Activated T-helper 1 cell treated with anti-CD3 and anti-CD28 coated beads, Interleukin-2, amount 50 U/mL, for 16 hours (primary cell): ENCODE measurements at places on chromosomes 12 and 14.

DNA sequence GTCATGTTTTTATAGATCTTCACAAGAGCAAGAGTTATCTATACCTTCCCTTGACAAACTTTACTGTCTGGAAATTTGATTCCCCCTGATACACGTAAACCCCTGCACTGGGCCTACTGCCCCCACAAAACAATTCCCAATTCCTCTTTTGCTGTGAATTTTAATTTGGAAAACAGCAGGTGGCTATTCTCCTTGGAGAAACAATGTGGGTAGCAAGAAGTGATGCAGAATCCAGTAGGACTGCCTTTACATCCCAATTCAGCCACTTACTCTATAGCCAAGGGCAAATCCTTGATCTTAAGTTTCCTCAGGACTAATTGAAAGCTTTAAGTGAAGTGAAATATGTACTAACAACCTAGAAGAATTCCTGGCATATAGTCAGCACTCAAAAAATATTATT, 129.3 kb downstream of the ACSS3 start:
- no peak for DNase-seq

DNA sequence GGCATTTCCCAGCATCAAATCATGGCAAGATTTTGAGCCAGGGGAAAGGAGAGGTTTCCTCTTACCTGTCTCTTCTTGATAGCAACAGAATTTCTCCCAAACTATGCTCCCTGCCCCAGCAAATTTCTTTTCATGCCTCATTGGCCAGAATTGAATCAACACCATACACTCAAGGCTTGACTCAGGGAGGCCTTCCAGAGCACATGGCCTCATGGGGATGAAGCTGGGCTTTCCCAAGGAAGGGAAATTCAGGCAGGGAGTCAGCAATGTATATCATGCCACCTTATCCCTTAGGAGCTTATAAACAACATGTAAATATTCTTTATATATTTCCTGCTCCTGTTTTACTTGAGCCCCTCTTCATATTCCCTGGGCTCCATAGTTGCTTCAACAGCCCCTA, 62.1 kb downstream of the ARF6 start:
- DNase-seq: no peak

DNA sequence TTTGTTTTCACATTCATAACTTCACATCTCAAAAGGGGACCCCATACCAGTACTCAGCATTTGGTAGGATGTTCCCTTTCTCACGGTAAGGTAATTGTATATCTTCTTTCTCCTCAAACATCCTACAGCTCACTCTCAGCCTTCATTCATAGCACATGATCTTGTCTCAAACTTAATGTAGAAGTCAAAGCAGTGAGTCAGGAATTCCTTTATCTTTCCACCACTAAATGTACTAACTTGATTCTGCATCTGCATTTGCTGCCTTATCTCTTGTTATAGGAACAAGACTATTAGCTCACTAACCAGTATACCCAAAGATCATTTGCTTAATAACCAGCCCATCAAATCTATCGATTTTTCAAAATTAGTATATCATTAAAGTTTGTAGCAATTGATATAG, 22.9 kb downstream of the CPSF2 start:
- DNase-seq: no peak

DNA sequence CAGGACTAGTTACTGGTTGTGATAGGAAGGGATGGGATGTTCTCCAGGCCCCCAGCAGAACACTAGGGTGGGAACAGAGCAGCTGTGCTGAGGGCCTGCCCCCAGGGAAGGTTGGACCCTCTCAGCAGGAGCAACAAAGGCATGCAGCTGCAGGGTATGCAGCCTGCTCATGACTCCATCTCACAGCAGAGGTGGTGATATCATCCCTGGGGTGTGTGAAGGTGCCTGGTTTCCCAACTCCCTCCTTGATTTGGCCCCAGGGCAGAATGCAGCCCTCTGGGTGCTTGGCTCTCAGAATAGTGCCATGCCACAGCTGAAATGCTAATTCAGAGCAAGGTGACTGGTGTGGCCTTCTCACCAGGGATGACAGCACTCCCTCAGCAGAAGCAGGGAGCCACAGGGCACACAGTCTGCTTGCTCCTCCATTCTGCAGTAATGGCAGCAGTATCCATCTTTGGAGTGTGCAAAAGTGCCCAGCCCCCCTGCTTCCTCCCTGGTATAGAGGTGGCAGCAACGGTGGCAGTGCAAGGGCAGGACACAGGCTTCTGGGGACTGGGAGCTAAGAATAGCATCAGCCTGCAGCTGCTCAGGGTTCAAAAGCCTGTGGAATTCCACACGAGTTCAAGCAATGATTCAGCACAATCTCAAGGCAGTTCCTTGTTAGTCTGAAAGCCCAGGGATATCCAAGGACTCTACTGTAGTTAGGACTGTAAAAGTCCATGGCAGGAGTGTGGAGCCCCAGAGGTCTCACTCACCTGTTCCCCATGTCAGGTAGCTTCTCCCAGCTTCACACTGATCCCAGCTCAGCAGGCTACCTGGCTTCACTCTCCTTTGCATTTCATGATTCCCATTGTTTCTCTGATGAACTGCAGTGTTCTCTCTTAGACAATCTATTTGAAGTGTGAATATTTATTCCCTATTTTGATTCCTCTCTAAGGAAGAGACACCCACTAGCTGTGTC, 298.1 kb upstream of the FOXG1 start:
- DNase-seq: no peak

GRCh38 chr12:4074129-4074528, 199.4 kb upstream of the CCND2 start:
- DNase-seq: no peak

DNA sequence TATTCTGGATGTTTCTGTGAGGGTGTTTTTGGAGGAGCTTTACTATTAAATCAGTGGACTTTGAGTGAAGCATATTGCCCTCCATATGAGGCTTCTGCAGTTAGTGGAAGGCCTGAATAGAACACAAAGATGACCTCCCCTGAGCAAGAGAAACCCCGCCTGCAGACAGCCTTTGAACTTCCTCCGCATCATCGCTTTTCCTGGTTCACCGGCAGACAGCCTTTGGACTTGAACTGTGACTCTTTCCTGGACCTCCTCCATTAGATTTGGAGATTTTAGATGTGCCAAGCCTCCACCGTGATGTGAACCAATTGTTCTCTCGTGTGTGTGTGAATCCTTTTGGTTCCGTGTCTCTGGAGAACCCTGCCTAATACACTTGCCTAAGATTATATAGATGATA, 208.4 kb downstream of the EFCAB11 start:
- no peak for DNase-seq

- no peak for DNase-seq
Measured at GRCh38 chr12:121537814-121538698, 42.8 kb downstream of the KDM2B start.

DNA sequence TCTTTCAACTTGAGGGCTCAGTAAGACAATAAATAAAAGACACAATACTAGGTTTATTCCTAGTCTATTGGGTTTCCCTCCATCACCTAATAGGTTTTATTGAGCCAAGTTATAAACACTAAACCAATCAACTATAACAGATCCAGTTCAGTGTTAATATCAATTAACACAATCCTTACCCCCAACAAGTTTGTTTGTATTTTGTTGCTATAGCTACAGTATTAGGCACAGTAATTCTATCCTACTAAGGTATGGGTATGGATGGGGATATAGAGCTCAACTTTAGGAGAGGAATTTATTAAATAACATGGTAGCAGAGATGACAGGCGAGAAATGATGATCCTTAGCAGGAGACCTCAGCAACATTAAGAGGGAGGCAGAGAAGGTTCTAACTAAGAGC, 13.3 kb downstream of the PPP4R3A start:
- DNase-seq: no peak

GRCh38 chr14:24398653-24399446, at the start of gene NYNRIN:
Gene NYNRIN (plus strand): TSS chr14:24399003. CDS start chr14:24399247, 244 bp downstream.
- no peak for DNase-seq

GRCh38 chr14:102095871-102096568, 9.2 kb upstream of the HSP90AA1 start:
- DNase-seq: no peak

GRCh38 chr12:47981496-47982260, 18.3 kb downstream of the TMEM106C start:
- DNase-seq: no peak

- DNase-seq: no peak
Measured at GRCh38 chr12:31337952-31338351, 12.0 kb upstream of the SINHCAF start.

- no peak for DNase-seq
Measured at GRCh38 chr12:513446-513845, 53.7 kb downstream of the B4GALNT3 start.

- DNase-seq: no peak
Measured at GRCh38 chr12:114406984-114407841, 1.3 kb upstream of the TBX5 start.

DNA sequence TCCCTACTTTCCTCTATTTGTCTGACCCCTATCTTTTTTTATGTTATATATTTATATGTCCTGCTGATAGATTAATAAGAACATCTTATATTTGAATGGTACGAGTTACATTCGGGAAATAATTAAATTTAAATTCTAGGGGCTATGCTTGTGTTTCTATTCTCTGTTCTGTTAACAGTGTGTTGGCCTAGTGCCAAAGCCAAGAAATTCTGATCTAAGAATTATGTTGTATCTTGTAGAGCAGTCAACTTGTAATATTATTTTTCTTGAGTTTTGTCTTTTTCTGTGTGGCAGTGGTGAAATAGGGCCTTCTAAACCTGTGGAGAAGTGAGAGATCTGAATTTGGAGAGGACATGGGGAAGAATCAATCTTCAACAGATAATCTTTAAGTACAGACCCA, 9.0 kb upstream of the HSPA2 start:
- no peak for DNase-seq

- no peak for DNase-seq
Measured at GRCh38 chr14:91692075-91692474, 39.8 kb downstream of the CATSPERB start.

- DNase-seq: no peak
Measured at GRCh38 chr14:33134162-33134561, 195.5 kb downstream of the NPAS3 start.

DNA sequence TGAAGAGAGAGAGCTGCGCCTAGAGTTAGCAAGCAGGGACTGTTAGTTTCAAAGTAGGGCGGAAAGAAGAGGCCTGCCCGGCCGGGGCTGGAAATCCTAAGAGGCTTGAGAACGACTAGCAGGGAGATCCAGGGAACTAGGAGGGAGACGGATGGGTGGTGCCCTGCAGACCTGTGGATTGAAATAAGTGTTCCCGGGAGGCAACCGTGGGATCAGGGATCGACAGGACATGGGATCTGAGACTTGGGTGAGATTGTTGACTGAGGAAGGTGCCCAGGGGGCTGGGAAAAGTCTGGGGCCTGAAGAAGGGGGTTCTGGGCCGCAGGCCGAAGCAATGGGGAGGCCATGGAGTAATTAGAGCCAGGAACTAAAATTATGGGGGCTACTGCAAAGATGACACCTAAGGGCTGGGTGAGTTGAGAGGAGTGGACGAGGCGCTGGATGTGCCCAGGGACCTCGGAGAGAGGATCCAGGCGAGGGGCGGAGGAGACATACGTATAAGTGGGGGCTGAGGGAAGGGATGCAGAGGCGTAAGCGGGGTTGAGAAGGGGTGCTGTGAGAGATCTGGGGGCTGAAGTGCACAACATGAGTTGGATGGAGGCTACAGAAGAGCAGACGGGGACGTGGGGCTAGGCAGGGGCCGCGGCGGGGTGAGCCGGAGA, 635 bp downstream of the LTA4H start:
- no peak for DNase-seq

GRCh38 chr14:76775695-76776427, 14.6 kb downstream of the VASH1 start:
- no peak for DNase-seq

- DNase-seq: no peak
Measured at GRCh38 chr12:13428538-13429265, 232.2 kb downstream of the EMP1 start.

- no peak for DNase-seq
Measured at GRCh38 chr12:65477721-65478120, 199.2 kb downstream of the MSRB3 start.

- DNase-seq: no peak
Measured at GRCh38 chr12:13570005-13570694, 373.6 kb downstream of the EMP1 start.

DNA sequence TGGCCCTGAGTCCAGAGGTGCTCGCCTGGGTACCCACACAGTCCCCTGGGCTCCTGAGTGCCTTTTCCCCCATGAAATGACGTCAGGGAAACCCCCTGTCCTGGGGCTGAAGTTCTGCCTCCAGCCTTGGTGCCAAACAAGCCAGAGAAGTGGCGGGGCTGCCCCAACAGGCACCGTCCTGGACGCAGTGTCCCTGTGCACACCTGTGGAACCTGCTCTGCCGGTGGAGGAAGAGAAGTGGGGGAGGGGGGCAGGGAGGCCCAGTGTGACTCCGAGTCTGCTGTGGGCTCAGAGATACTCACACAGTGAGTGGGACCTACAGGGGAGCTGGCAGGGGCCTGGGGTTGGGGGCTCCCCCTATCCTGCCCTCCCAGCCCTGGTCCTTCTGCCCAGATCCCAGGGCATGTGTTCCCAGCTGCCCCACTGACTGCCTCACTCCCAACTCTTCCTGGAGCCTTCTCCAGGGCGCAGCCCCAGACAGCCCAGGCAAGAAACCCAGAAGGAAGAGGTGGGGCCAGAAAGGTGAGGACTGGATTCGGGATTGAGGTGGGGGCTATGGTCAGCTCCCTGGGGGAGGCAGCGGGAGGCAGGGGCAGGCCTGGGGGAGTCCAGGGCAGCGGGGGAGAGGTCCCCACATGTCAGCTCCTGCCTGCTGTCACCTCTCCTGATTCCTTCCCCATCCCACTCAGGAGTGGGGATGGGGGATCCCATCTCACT, 24.7 kb downstream of the CCDC85C start:
- no peak for DNase-seq

DNA sequence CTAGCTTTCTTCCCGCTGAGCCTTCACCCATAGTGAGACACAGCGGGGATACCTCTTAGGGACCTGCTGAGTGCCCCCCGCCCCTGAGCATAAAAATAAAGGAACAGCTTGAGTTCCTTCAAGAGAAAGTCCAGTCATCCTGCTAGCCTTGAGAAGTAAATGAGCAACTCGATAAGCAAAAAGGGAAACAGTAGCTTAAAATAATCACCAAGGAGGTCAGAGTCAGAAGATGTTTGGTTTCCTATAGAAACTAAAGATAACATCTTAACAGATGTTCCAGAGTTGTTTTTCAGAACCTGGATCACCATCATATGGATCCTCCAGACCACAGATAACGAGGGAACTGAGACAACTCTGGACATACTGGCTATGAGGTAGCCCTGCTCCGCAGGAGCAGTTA, 94.0 kb downstream of the BCAT1 start:
- no peak for DNase-seq

GRCh38 chr12:46210873-46211439, 57.9 kb downstream of the SLC38A1 start:
- no peak for DNase-seq

DNA sequence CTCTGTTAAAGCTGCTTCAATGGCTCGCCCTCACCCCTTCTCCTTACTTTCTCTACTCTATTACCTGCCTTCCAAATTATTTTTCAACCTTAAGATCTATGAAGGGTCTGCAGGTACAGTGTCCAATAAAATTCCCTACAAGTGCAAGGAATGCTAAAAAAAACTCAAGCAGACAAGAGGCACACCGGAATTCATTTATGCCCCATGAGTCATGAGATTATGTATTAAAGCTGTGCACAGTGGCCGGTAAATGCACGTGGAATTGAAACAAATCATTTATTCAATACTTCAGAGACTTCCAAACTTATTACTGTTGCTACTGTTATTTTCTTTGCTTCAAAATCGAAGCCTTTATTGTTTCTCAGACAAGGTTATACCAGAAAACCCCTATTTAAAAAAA, 68.4 kb downstream of the ST8SIA1 start:
- no peak for DNase-seq

- DNase-seq: peak; percentile 70
Measured at GRCh38 chr12:123388177-123388950, 4.4 kb downstream of the KMT5A start.

- DNase-seq: no peak
Measured at GRCh38 chr12:43277651-43278540, 274.1 kb downstream of the ADAMTS20 start.
